ENCODE measurements at places on chromosomes 2 and 18. TPM values are rescaled to one million over a fixed set of nuclear protein-coding genes. Genes with fewer than 3 reads are reported as not detected.

Gene HAAO
- total RNA-seq = 42.7 TPM

GRCh38 chr2:131590896-131591295 lies 63.2 kb downstream of the CCDC74A start:
- DNase-seq = no peak

GRCh38 chr18:58803978-58804377 lies 60.7 kb upstream of the ZNF532 start:
- no peak for DNase-seq

- no peak for DNase-seq
These were observed 35.2 kb downstream of the XRCC5 start for GRCh38 chr2:216144372-216144771.
